ENCODE measurements at places on chromosomes 16 and 17.

GRCh38 chr16:89142474-89143195 is 28.9 kb upstream of the CDH15 start:
- no peaks in the 10 kb centered on the region for H3K27me3 ChIP-seq
- H3K27ac ChIP-seq: no peak overlapping the region
- H3K36me3 ChIP-seq: peaks cover 6% of the 10 kb centered on the region
- DNase-seq: no peak
- no peaks in the 10 kb centered on the region for H3K4me1 ChIP-seq
- no peak overlapping the region for H3K4me3 ChIP-seq

GRCh38 chr17:69314246-69315065 is 12.5 kb downstream of the ABCA5 start:
- no peaks in the 10 kb centered on the region for H3K27me3 ChIP-seq
- no peak for DNase-seq
- H3K27ac ChIP-seq: peak overlapping the region; percentile 93
- H3K4me1 ChIP-seq: peaks cover 18% of the 10 kb centered on the region
- H3K4me3 ChIP-seq: peak overlapping the region; percentile 50

- no peak for DNase-seq
- H3K27me3 ChIP-seq: no peaks in the 10 kb centered on the region
- no peak overlapping the region for H3K4me3 ChIP-seq
- H3K27ac ChIP-seq: no peak overlapping the region
These were observed 10.3 kb downstream of the RAD51C start for GRCh38 chr17:58702708-58703107.

DNA sequence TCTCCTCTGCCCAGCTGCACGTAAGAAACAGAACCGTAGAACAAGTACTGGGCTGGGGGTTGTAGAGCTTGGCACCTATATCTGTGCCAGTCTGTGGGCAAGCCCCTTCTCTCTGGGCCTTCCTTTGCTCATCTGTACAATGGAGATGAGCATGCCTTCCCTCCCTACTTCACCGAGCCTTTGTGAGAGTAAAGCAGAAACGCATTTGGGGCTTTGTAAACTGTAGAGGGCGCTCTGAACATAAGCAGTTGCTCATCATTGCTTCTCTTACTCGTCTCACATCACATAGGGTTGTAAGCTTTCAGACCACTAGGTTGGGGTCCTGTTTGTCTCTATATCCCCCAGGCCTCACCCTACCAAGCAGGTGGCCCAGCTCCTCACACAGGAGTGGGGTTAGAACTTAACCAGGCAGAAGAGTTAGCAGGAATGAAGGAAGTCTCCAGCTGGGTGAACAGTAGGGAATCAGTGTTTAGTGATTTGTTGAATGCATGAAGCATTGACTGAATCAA is 15.1 kb downstream of the SAMD14 start:
- DNase-seq: peak; percentile 36
- peaks cover 12% of the 10 kb centered on the region for H3K27me3 ChIP-seq
- H3K36me3 ChIP-seq: no peaks in the 10 kb centered on the region
- H3K27ac ChIP-seq: peak overlapping the region; percentile 4
- peaks cover 35% of the 10 kb centered on the region for H3K4me1 ChIP-seq

Measured in neural crest cell (in vitro differentiated cells).